HCT116 (cell line): ENCODE measurements at places on chromosomes 2 and 18. TPM values are rescaled to one million over a fixed set of nuclear protein-coding genes. Genes with fewer than 3 reads are reported as not detected.

The FAM237A gene
- total RNA-seq, result not detected

The SDC1 gene
- total RNA-seq, result 32.0 TPM

GRCh38 chr2:23924589-23925359 is 2.1 kb downstream of the ATAD2B start:
- no peak overlapping the region; the same call in 1 of the 2 replicates for H3K4me3 ChIP-seq
- no peaks in the 10 kb centered on the region for H3K36me3 ChIP-seq
- H3K27me3 ChIP-seq, result no peaks in the 10 kb centered on the region
- peaks cover 5% of the 10 kb centered on the region; the same call in 1 of the 2 replicates for H3K4me1 ChIP-seq
- DNase-seq, result no peak

The TSHZ1 gene
- 5.7 TPM for total RNA-seq

- H3K27ac ChIP-seq, result no peak overlapping the region
- no peaks in the 10 kb centered on the region for H3K36me3 ChIP-seq
- H3K4me1 ChIP-seq, result no peaks in the 10 kb centered on the region
- DNase-seq, result no peak
- no peaks in the 10 kb centered on the region for H3K27me3 ChIP-seq
- H3K4me3 ChIP-seq, result no peak overlapping the region
Observed at GRCh38 chr18:1840878-1841277, 730.4 kb downstream of the METTL4 start.

The MEP1B gene
- not detected for total RNA-seq

DNA sequence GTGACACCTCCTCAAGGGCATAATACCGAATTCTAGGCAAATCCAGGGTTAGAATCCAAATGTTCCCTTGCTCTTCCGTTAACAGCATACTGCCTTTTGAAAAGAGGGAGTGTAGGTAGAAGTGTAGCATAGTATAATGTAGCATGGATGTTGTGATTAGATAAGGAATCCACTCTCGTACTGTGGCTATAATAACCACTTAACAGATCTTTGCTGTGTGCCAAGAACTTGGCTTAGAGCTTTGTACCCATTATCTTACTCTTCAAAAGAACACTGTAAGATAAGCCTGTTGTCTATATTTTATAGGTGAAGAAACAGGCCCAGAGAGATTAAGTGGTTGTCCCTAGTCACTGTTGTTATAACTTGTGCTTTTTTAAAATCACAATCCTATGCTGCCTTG is 24.2 kb downstream of the WDR75 start:
- no peaks in the 10 kb centered on the region for H3K4me1 ChIP-seq
- DNase-seq, result no peak
- H3K27ac ChIP-seq, result no peak overlapping the region

- no peak for DNase-seq
- H3K27ac ChIP-seq, result no peak overlapping the region
- H3K4me3 ChIP-seq, result no peak overlapping the region
- no peaks in the 10 kb centered on the region for H3K4me1 ChIP-seq
- H3K36me3 ChIP-seq, result no peaks in the 10 kb centered on the region
Observed at GRCh38 chr18:62371436-62371835, 46.3 kb downstream of the TNFRSF11A start.

DNA sequence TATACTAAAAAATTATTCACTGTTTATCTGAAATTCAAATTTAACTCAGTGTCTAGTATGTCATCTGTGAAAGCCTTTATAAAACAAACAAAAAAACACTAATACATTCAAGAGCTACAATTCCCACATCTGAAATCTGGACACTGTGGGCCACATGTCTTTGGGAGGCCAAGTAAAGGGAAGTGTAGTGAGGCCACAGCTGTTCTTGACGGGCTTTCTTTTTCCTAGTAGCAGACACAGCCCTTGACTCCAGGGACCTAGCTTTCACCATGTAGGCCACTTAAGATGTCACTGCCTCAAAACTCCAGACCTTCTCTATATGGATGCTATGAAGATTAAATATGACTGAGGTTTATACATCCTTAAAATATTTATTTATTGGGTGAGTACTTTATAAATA is 91.1 kb downstream of the RBMS1 start:
- H3K4me3 ChIP-seq, result peak overlapping the region; percentile 18; the same call in 1 of the 2 replicates
- H3K36me3 ChIP-seq, result no peaks in the 10 kb centered on the region
- no peak overlapping the region for H3K27ac ChIP-seq
- peaks cover 19% of the 10 kb centered on the region for H3K4me1 ChIP-seq
- no peaks in the 10 kb centered on the region for H3K27me3 ChIP-seq

GRCh38 chr2:86233436-86233835 is 34.2 kb downstream of the MRPL35 start:
- no peak overlapping the region for H3K27ac ChIP-seq
- H3K4me1 ChIP-seq, result no peaks in the 10 kb centered on the region
- no peak overlapping the region for H3K4me3 ChIP-seq
- no peaks in the 10 kb centered on the region for H3K27me3 ChIP-seq

DNA sequence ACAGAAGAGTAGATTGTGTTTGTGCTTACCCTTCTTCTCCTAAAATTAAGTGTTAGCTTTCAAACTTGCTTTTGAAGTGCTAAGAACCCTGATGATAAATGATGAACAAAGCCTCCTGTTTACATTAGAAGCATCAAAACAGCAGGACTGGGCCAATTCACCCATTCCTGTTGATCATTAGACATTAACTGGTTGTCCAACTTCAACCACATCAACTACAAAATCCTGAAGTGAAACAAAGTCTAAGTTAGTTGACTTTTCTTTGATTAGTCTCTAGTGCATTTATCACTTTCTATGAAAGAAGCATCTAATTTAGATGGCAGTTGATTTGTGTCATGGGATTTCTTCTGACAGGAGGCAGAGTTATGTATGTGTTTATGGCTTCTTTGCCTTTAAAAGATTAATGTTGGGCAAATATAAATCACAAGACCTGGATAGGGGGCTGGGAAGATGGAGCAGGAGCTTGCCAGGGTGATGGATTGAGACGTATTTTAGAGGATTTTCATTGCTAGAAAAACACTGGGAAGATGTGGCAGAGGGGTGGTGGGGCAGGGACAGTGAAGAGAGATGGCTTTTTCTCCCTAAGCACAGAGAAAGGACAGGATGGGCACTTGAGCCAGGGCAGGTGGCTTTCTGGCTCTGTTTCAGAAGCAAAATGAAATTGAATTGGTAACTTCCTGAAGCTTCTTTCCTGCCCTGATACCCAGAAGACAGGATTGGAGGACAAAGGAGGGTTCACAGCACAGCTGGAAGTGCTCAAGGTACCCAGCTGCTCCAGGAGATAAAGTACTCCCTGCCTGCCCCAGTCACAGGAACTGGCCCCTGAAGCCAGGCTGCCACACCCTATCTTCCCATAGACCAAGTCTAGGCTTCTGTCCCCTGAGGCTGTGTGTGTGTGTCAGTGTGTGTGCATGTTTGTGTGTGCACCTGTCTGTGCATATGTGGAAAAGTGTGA is 20.5 kb downstream of the GYPC start:
- no peak overlapping the region for H3K4me3 ChIP-seq
- no peak for DNase-seq
- H3K36me3 ChIP-seq, result no peaks in the 10 kb centered on the region
- H3K4me1 ChIP-seq, result no peaks in the 10 kb centered on the region
